ENCODE measurements at places on chromosomes 12 and 14. TPM values are rescaled to one million over a fixed set of nuclear protein-coding genes. Genes with fewer than 3 reads are reported as not detected.

Gene RDH16
- 0.99 TPM for total RNA-seq

Gene C12orf56
- 0.23 TPM for total RNA-seq

DNA sequence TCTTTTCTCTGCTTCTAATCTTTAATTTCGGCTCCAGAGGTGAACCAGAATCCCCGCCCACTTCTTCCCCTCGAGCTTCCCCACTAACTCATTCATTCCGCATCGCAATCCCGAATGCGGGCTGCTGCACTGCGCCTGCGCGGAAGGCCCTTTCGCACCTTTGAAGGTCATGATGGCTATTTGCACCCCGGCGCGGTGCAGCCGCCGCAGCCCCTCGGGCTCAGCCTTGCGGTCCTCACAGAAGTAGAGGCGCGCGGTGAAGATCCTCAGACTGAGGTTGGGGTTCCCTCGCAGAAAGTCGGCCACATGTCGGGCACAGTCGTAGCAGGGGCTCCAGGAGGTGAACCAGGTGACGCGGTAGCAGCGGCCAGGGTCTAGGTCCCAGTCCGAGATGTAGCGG, 7.6 kb downstream of the AICDA start:
- no peak overlapping the region for H3K4me3 ChIP-seq
- peaks cover 9% of the 10 kb centered on the region for H3K27me3 ChIP-seq
- no peak overlapping the region for H3K27ac ChIP-seq
- no peaks in the 10 kb centered on the region for H3K36me3 ChIP-seq
- DNase-seq, result no peak
- H3K4me1 ChIP-seq, result no peaks in the 10 kb centered on the region

GRCh38 chr12:56358836-56359532, 923 bp downstream of the STAT2 start:
- no peak for DNase-seq
- no peaks in the 10 kb centered on the region for H3K27me3 ChIP-seq

DNA sequence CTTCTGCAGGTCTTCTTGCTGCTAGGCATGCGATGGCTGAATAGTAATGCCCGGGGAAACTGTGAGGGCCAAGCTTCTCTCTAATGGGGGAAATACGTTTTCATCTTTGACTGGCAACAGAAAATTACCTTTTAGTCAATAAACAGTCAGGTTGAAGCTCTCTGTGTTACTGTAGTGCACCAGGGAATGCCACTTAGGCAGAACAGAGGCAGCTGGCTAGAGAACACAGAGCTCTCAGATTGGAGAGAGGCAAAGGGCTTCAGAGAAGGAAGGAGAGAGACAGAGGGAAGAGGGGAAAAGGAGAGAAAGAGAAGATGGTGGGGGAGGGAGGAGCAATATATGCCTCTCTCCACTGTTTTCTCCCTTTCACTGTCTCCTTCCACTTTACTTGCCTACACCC, 6.7 kb downstream of the HSD17B6 start:
- no peaks in the 10 kb centered on the region for H3K4me1 ChIP-seq
- H3K27me3 ChIP-seq, result no peaks in the 10 kb centered on the region
- H3K4me3 ChIP-seq, result no peak overlapping the region
- no peak overlapping the region for H3K27ac ChIP-seq
- DNase-seq, result no peak

DNA sequence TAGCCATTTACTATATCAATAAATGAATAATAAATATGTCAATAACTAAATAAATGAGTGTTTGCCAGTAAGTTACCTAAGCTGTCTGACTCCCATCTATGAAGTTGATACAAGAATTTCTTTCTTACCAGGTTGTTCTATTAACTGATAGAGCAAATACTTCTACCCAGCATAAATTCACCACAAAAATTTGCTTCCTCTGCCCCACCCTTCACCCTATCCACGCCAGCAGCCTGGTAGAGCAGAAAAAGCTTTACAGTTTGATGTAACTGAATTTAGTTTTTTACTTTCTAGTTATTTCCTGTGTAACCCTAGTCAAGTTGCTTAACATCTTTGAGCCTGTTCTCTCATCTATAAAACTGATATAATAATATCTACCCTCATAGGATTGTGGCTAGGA, 94.9 kb upstream of the SLC16A7 start:
- no peaks in the 10 kb centered on the region for H3K36me3 ChIP-seq
- no peak overlapping the region for H3K4me3 ChIP-seq
- H3K4me1 ChIP-seq, result peaks cover 5% of the 10 kb centered on the region

GRCh38 chr14:23433457-23433856, 2.0 kb downstream of the MYH7 start:
- no peaks in the 10 kb centered on the region for H3K36me3 ChIP-seq
- H3K4me1 ChIP-seq, result no peaks in the 10 kb centered on the region

GRCh38 chr12:24820872-24821271, 128.0 kb downstream of the BCAT1 start:
- no peaks in the 10 kb centered on the region for H3K4me1 ChIP-seq
- no peak overlapping the region for H3K4me3 ChIP-seq
- no peak overlapping the region for H3K27ac ChIP-seq
- H3K27me3 ChIP-seq, result no peaks in the 10 kb centered on the region

- H3K36me3 ChIP-seq, result no peaks in the 10 kb centered on the region
- H3K4me3 ChIP-seq, result no peak overlapping the region
- no peak for DNase-seq
- peaks cover 19% of the 10 kb centered on the region for H3K27me3 ChIP-seq
- no peaks in the 10 kb centered on the region for H3K4me1 ChIP-seq
- no peak overlapping the region for H3K27ac ChIP-seq
Observed at GRCh38 chr14:74462993-74463392, 30.1 kb downstream of the NPC2 start.

Gene RNASE3
- total RNA-seq, result not detected

DNA sequence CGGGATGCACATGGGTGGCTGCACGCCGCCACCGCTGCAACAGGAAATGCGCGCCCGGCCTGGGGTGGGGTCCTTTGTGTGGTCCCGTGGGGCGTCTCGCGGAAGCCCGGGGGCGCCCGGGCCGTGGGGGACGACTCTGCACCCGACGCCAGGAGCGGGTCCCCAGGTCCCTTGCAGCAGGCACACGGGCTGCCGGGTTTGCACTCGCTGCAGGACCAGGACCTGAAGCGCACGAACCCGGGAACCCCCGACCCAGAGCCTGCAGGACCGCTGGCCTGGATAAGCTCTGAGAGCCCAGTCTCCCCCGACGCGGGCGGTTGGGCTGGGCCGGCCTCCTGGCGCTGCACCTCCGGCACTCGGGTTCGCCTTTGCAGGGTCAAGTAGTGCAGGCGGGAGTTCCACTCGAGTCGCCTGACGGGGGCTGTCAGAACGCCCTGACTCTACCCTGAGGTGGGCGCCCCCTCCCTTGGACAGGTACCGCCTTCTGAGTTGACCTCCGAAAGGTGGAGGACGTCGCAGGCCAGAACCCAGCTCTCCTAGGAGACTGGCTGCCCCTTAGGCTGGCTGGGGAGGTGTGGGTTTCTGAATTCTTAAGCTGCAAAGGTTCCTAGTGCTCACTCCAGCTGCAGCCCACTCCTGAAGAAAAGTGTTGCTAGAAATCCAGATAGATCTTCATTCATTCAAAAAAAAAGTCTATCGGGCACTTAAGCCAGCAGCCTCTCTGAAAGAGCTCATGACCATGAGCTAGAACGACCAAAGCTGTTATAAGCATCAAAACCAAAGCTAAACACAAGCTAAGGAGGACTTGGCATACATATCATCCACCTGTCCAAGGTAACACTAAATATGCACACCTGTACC, 68.0 kb downstream of the RNF34 start:
- no peaks in the 10 kb centered on the region for H3K27me3 ChIP-seq
- peaks cover 2% of the 10 kb centered on the region for H3K36me3 ChIP-seq
- DNase-seq, result no peak
- peaks cover 34% of the 10 kb centered on the region for H3K4me1 ChIP-seq
- peak overlapping the region; percentile 40 for H3K4me3 ChIP-seq

Gene RGS6
- not detected for total RNA-seq

Gene CLEC1A
- not detected for total RNA-seq

GRCh38 chr12:71195338-71195896, 37.6 kb upstream of the TSPAN8 start:
- no peaks in the 10 kb centered on the region for H3K27me3 ChIP-seq
- H3K4me3 ChIP-seq, result no peak overlapping the region
- no peaks in the 10 kb centered on the region for H3K36me3 ChIP-seq

Gene MYL2
- not detected for total RNA-seq

- H3K27ac ChIP-seq, result no peak overlapping the region
- peaks cover 3% of the 10 kb centered on the region for H3K27me3 ChIP-seq
- H3K4me1 ChIP-seq, result no peaks in the 10 kb centered on the region
- no peaks in the 10 kb centered on the region for H3K36me3 ChIP-seq
- no peak overlapping the region for H3K4me3 ChIP-seq
- no peak for DNase-seq
Observed at GRCh38 chr12:12934556-12934955, 17.4 kb downstream of the GPRC5D start.

DNA sequence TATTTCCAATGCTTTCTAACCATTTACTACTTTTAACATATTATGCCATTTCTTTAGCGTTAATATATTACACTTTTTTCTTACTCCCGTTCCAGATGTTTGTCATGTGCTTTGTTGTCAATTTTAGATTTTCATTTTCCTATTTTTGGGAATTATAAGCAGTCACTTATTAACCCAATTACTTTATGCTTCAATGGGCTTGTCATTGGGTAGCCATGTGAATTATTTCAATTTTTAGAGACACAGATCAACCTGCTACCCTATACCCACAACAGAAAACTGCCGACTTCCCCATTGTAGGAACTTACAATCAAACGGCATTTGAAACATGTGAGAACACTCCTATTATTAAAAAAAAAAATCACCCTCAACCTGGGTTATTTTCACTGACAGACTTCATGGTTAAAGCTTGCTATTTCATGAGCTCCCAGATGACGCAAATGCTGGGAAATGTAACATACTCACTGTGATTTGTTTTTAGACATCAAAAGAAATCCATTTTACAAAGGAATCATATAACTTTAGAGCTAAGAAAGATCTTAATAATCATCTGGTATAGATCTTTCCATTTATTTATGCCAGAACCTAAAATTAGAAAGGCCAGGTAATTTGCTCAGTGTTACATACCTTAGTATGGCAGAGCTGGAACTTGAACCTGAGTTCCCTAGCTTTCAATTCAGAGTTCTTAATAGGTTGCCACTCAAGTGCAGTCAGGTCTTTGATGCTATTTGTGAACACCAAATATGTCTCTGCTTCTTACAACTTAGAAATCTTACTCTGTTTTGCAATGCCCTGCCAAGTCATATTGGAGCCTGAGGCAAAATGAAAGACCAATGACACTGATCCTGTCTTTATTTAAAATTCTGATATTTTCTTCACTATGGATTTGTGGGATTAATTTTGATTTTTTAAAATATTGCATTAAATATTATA, 340.4 kb downstream of the RAD51B start:
- no peaks in the 10 kb centered on the region for H3K4me1 ChIP-seq
- H3K4me3 ChIP-seq, result no peak overlapping the region
- no peaks in the 10 kb centered on the region for H3K27me3 ChIP-seq

DNA sequence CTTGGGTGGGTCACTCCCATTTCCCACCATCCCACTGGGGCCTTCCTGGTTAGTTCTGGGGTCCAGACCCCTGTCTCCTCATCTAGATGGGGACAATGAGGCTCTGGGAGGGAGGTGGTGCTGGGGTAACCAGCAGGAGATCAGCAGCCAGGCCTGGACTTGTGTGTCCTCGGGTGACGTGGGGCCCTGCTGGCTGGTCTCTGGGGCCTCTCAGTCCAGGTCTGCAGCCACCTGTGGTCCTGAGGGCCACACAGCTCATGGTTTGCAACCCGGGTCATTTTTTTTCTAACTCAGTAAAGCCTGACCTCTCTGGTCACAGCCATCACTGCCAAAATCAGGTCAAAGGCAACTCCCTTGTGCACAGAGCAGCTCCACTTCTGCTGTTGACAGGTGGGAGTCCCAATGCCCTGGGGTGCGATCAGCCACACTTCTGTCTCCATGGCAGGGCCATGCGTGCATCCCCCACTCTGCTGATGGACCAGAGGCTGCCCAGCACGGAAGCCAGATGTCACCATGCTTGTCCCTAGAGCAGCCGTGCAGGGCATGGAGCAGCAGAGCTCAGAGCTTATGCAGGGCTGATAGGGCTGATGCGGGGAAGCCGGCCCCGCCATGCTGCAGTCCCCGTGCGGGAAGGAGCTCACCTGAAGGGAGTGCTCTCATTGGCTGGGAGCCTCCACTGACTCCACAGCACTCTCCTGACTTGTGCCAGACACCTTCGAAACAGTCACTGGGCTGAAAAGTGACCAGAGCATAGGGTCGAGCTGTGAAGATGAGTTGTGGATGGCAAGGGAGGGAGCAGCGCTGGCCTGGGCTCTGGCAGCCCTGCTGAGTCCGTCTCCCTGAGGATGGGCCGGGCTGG, 250.9 kb downstream of the ADGRD1 start:
- H3K27me3 ChIP-seq, result peaks cover 17% of the 10 kb centered on the region
- peaks cover 5% of the 10 kb centered on the region for H3K4me1 ChIP-seq
- H3K36me3 ChIP-seq, result no peaks in the 10 kb centered on the region
- DNase-seq, result no peak

DNA sequence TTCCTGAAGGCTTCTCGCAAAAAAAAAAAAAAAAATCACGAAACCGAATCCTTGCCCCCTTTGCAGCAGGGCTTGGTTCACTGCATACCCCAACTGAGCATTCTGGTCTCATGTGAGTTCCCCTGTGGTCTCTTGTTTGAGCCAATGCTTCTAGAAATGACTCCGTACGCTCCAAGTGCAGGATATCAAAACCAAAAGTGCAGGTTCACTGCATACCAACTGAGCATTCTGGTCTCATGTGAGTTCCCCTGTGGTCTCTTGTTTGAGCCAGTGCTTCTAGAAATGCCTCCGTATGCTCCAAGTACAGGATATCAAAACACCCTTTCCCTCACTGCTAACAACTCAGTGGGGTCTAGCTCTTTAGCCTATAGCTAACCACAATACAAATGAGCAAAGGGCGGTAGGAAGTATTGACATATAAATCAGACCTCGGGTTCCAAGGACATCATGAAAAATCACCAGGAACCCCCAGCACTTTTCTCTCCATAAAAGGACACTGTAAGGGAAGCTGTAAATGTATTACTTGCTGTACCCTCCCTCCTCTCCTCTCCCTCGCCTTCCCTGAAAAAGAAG, 206.3 kb upstream of the NOS1 start:
- H3K36me3 ChIP-seq, result no peaks in the 10 kb centered on the region
- H3K4me3 ChIP-seq, result no peak overlapping the region
- no peak for DNase-seq
- peaks cover 3% of the 10 kb centered on the region for H3K27me3 ChIP-seq
- H3K27ac ChIP-seq, result no peak overlapping the region
- no peaks in the 10 kb centered on the region for H3K4me1 ChIP-seq

GRCh38 chr14:95679148-95679815, 6.9 kb upstream of the TCL1B start:
- H3K27ac ChIP-seq, result no peak overlapping the region
- no peak for DNase-seq
- no peaks in the 10 kb centered on the region for H3K36me3 ChIP-seq
- no peaks in the 10 kb centered on the region for H3K4me1 ChIP-seq
- H3K27me3 ChIP-seq, result peaks cover 21% of the 10 kb centered on the region

- DNase-seq, result no peak
- H3K27me3 ChIP-seq, result no peaks in the 10 kb centered on the region
- no peak overlapping the region for H3K4me3 ChIP-seq
- H3K36me3 ChIP-seq, result no peaks in the 10 kb centered on the region
- H3K4me1 ChIP-seq, result no peaks in the 10 kb centered on the region
Observed at GRCh38 chr12:41684997-41685396, 459.7 kb downstream of the GXYLT1 start.

Measured in T-cell (primary cell).